Natural killer cell (primary cell): ENCODE measurements at places on chromosomes 3 and 15.

DNA sequence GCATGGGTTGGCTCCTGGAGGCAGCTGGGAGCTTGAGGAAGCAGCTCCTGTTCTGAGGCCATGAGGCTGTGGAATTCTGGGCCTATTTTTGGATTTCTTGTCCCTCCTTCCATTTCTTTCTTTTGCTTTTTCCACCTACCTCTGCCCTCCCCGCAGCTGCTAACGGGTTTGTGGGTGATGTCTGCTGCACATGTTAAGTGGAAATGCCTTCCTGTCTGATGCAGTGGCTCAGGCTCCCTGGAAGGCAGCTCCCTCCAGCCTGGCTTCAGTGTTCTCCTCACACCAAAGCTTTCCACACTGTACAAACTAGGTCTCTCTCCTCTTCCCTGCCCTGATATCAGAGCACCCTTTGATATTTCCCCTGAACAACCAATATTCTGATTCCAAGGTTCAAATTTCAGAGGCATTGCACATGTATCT is 33.8 kb upstream of the ESYT3 start:
- DNase-seq = no peak

- DNase-seq = no peak
Measured at GRCh38 chr3:12157026-12157425, 1.7 kb downstream of the TIMP4 start.

DNA sequence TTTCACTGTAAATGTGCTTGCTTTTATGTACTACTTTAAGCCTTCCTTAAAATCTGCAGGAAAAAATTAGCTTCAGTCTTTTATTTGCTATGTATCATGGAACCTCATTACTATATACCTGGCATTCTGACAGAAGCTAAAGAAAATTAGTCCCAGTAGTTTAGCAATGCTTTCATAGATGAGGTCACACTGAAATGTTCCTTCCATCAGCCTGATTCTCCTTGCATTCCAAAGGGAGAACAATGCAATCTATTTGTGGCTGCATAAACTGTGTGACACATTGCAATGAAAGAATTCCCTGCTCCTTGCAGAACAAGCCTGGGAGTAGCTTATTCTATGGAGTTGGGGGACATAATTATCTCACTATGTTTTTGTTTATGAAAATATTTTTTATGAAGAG is 691.5 kb upstream of the ARPP21 start:
- no peak for DNase-seq

DNA sequence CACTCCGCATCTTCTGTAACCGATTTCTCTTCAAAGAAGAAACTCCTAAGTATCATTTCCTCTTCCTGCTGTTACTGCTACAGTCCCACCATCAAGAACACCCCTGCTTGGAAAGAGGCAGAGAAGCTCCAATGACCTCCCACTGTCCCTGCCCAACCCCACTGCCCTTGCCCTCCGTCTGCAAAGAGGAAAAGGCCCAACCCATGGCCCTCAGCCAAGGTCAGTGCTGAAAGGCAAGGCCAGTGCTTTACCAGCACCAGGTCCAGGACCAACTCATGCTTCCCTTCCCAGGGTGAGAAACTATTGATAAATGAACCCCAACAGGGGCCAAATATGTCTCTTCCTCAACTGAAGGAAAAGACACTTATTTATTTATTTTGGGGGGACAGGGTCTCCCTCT is 22.5 kb downstream of the FAM240A start:
- DNase-seq = no peak

GRCh38 chr3:71310359-71310979 is 273.1 kb downstream of the FOXP1 start:
- DNase-seq = peak; percentile 23

DNA sequence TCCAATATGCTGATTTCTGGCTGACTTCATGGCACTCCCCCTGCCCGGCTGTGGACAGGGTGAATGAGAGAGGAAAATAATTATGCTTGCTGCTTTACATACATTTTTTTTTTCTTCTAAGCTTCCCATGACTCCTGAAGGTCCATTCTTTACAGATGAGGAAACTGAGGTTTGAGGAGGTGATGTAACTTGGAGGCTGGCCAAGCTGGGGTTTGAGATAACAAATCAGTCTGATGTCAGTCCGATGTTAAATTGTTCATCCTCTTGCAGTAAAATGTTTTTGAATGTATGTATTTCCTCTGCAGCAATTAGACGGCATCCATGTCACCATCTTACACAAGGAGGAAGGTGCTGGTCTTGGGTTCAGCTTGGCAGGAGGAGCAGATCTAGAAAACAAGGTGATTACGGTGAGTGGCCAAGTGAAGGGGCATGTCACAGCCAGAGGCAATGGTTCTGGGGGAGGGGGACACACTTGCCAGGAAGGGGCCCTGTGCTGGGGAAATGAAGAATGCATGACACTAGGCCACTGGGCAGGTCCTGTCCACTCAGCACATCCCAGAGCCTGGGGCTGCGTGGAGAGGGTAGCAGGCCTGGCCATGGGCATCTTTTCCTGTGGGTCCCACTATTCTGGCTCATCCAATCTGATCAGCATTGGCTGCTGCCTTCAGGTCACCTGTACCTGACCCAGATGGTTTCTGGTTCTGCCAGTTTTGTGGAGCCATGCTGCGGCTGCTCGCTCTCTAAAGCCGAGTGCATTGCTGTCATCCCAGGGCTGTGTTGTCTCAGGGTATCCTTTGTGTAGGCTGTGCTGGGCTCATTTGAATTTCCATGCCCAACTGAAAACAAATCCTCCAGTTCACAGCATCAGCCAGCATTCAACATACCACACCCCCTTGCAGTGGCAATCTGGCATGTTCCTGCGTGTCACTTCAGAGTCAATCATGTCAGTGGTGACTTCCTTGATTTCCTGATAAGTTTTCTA is 20.4 kb downstream of the STARD5 start:
- DNase-seq = no peak

GRCh38 chr15:101167753-101168462 is 83.9 kb downstream of the CHSY1 start:
- DNase-seq = no peak

GRCh38 chr3:71998995-71999673 is 214.2 kb upstream of the PROK2 start:
- DNase-seq = no peak

DNA sequence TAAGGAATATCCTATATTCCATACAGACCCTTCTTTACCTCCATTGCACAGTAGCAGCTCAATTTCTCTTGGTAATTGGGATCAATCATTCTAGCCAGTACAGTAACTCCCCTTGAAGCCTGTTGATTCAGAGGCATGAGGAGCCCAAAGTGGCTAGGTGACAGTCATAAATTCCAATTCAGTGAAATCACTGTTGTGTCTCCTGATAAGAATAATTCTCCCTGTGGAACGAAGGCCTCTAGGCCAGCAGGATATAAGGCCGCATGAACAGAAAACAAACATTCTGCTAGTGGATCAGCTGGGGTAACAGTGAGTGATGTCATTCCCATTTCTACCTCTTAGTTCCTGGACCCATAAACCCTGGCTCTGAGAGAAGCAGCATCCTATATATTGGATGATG is 696.3 kb downstream of the NR2F2 start:
- no peak for DNase-seq

GRCh38 chr15:70339571-70340493 is 242.1 kb upstream of the TLE3 start:
- no peak for DNase-seq

DNA sequence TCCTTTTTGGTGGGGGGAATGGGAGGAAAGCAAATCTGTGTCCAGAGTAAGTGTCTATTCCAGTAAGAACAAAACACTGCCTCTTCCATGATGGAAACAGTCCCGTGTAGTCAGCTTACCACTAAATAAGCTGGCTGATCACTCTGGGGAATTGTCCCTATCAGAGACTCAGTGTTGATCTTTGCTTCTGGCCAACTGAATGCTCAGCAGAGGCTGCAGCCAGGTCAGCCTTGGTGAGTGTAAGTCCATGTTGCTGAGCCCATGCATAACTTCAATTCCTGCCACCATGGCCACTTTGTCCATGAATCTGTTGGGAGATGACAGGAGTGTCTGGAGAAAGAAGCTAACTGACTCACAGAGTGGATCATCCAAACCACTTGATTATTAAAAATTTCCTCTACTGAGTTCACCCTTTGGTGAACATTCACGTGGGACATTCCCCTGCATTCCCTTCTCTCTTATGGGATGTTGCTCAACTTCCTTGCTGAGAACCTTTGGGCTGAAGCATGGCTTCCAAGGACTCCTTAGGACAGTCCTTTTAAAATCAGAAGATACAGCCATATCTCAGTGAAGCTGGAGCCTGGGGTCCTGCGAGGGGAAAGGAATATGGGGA is 33.9 kb upstream of the XCR1 start:
- no peak for DNase-seq

DNA sequence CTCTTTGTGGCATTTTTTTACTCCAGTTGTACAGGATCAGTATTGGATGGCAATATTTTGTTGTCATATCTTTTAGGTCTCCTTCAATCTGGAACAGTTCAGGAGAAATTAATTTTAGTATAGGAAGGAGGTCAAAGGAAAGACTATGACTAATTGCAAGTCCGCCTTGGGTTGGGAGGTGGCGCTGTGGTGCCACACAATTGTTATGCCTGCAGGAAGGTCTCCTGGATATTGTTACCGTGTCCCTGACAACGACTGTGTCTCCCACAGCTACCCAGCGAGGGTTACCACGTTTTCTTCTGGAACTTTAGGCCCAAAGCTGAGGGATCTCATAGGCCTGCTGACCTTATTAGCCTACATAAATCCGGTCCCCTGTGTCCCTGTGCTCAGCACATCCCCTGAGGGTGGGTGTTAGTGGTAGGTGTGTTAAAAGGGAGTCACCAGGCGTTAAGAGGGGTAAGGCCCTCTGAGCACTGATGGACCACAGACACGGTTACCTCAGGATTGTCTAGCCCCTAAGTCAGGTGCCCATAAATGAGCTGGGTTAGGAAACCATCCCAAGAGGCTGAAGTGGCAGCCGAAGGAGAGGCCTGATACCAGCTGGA is 31.5 kb downstream of the KCNAB1 start:
- peak; percentile 27 for DNase-seq

GRCh38 chr15:53875139-53875538 is 103.1 kb upstream of the UNC13C start:
- DNase-seq = no peak

DNA sequence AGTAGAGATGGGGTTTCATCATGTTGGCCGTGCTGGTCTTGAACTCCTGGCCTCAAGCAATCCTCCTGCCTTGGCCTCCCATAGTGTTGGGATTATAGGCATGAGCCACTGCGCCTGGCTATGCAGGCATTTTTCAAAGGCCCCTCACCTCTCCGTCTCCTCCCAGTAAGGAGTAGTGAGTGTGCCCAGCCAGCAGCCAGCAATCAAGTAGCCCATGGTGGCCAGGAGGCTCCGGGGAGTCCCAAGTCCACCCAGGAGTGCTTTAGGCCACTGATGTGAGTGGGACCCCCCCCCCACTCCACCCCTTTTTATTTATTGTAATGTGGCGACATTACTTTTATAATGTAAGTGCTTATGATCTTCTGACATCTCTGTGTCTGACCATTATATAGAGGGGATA is 8.1 kb downstream of the ISG20 start:
- no peak for DNase-seq

- DNase-seq = no peak
Measured at GRCh38 chr3:128598884-128599664, 51.5 kb downstream of the RPN1 start.

DNA sequence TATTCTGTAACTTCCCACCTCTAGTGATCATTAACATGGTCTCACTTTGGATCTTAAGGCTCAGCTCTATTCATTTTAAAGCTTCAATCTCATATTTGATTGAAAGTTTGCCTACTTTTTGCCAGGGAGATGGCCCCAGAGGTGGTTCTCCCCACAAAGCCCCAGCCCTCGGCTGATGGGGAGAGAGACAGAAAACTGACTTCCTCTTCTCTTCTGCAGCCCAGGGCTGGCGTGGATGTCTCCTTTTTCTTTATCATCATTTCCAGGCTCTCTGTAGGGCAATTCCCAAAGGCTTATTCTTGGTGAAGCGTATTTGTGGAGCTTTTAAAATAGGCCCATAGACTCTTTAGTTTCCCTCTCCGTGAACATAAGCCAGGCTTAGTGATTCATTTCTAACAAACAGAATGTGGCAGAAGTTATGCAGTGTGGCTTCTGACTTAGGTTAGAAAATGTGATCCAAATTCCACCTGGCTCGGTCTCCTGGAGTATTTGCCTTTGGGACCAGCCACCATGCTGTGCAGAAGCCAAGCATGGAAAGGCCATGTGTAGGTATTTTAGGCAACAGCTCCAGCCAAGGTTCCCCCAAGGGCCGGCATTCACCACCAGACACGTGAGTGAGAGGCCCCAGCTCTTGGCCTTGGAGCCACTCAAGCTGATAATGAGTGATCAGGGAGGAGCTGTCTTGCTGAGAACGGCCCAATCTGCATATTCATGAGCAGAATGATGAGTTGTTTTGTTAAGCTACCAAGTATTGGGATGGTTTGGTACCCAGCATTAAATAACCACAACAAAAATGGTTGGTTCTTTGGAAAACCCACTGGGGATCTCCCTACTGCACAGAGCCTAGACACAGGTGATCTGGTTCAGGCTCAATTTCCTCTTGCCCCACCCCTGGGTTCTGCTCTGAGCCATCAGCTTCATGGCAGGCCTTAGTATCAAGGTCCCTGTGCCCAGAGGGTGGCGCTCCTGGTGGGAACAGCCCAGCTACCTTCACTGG is 353.2 kb upstream of the PROK2 start:
- peak; percentile 17 for DNase-seq

DNA sequence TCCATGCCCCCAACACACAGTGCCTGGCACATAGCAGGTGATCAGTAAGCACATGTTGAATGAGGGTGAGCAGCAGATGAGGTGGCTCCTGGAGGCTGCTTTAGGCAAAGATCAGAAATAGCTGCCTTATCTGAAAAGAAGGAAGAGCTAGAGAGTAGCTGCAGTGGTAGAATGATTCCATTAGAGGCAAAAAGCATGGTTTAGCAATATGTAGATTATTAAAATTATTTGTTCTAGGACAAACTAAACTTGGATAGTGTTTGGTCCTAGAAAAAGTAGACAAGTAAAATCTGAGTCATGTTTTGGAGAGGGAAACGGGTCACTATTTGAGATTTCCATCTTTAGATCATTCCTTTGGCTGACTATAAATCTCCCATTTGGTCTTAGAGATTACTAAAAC is 32.1 kb downstream of the KIF7 start:
- DNase-seq = no peak

DNA sequence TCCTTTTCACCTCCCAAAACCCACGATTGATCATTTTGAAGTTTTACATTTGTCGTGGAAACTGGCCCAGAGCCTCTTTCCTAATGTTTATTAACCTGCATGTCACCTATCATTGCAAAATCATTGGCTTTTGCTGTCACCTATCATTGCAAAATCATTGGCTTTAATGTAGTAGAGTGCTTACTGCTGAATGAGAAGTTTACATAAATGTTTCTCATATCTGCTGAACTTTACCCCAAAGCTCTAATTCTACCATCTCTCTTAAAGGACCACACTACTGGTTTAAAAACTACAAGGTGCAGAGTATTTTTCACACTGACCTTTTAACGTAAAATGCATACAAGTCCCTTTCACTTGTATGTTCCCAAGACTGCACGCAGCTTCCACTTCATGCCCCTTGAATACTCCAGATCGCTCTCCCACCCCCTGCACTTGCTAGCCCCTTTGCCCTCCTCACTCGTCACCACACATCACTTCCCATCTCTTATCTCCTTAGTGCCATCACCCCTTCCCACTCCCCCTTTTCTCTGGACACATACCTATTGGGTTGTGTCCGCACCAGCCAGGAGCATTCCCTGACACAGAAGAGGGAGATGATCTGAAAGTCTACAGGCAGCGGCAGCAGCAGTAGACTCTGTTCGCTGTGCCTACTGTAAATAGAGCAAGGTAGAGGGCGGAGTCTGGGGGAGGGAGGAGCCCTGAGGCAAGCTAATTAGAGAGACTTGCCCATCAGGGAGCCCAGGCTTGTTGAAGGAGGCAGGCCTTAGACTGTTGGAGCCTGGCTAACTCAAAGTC is 30.2 kb upstream of the ATOSA start:
- no peak for DNase-seq
